ENCODE measurements at places on chromosomes 16 and 17. TPM values are rescaled to one million over a fixed set of nuclear protein-coding genes. Genes with fewer than 3 reads are reported as not detected.

DNA sequence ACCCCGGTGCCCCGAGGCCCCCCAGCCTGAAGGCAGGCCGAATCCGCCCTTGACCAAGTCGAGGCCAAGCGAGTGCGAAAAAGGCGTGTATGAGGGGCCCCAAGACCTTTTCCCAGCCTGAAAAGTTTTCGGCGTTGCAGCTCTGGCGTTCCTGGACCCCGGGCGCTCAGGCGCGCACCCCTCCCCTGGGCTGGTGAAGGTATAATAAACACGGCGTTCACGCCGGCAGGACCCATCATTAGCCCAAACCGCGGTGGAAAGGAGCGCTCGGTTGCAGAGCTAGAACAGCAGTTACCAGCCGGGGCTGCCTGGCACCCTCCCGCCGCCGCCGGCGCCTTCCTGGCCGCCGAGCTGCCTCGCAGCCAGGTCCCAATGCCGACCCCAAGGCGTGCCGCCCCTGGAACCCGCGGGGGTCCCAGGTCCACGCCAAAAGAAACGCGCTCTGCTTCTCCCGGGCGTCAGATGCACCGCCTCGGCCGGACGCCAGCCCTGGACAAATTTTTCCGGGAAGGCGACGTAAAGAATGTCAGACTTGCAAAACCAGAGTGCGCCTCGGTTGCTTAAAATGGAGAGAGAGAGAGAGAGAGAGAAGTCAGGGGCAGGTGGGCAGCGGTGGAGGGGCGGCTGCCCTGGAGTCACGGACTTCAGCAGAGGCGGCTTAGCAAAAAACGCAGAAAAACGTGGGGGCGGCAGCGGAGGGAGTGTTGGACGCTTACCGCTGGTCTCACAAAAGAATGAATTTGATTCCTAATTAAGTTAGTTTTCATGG is 11.5 kb upstream of the FOXF1 start:
- no peak overlapping the region for H3K27ac ChIP-seq
- H3K4me1 ChIP-seq, result no peaks in the 10 kb centered on the region
- no peaks in the 10 kb centered on the region for H3K36me3 ChIP-seq
- peaks cover 83% of the 10 kb centered on the region for H3K27me3 ChIP-seq
- H3K4me3 ChIP-seq, result no peak overlapping the region

DNA sequence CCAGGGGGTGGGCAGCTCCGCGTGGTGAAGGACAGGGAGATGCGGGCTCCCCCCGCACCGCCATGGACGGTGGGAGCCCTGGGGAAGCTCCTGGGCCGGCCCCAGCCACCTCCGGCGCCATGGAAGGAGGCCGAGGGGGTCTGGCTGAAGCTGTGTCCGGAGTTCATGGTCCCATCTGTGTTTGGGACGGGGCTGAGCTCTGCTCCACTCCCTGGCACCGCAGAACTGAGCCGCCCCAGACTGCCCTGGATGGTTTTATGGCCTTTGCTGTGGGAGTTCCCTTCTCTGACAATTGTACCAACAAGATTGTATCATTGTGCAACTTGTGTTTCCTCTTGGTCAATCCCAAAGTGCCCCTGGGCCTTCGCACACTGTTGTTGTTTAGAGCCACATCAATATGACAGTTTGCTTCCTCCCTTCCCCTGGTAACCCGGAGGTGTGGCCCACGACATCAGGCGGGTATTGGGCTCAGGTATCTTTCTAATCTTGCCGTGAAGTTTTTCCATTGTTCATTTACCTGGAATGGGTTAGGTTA is 942 bp downstream of the KRT23 start:
- H3K27me3 ChIP-seq, result peaks cover 8% of the 10 kb centered on the region
- no peak overlapping the region for H3K4me3 ChIP-seq
- H3K36me3 ChIP-seq, result no peaks in the 10 kb centered on the region
- H3K27ac ChIP-seq, result no peak overlapping the region

- no peak overlapping the region for H3K27ac ChIP-seq
- H3K4me3 ChIP-seq, result no peak overlapping the region
- peaks cover 51% of the 10 kb centered on the region for H3K27me3 ChIP-seq
- no peak for DNase-seq
- no peaks in the 10 kb centered on the region for H3K36me3 ChIP-seq
Observed at GRCh38 chr17:29018788-29019474, 13.1 kb upstream of the SEZ6 start.

DNA sequence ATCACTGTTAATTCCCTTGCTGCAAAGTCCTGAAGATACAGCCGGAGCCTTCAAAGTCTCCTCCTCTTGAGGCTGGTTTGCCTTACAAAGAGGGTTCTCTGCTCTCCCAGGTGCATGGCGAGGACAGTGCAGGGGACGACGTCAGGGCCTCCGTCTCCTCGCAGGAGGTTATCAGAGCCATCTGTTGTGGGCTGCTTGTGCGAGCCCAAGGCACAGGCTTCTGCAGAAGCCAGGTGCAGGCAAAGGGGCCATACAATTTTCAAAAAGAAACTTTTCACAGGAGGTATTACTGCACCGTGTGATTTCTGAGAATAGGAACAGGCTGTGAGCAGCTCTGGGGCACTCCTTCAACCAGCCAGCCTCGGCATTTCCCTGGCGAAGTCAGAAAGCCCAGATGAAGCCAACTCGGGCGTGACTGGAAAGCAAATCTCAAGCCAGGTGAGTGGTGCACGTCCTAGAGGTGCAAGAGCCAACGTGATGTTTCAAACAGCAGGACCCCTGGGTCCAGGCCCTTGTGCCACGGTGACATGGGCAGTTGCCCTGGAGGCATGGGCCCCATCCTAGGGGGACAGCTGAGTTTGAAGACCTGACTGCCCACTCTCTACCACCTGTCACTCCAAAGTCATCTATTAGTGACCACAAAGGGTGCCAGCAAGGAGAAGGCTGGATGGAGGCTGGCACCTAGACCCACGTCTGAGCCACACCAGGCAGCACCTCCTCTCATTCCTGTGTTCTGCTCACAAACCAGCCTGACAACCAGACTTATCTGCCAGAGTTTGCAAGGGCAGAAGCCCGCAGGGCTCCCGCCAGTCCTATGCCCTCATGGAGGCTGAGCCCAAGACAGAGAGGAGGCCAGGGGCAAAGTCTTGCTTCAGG is 68.6 kb downstream of the SMPD3 start:
- H3K4me1 ChIP-seq, result no peaks in the 10 kb centered on the region
- H3K36me3 ChIP-seq, result no peaks in the 10 kb centered on the region
- H3K27ac ChIP-seq, result peak overlapping the region; percentile 18
- no peaks in the 10 kb centered on the region for H3K27me3 ChIP-seq
- no peak overlapping the region for H3K4me3 ChIP-seq

DNA sequence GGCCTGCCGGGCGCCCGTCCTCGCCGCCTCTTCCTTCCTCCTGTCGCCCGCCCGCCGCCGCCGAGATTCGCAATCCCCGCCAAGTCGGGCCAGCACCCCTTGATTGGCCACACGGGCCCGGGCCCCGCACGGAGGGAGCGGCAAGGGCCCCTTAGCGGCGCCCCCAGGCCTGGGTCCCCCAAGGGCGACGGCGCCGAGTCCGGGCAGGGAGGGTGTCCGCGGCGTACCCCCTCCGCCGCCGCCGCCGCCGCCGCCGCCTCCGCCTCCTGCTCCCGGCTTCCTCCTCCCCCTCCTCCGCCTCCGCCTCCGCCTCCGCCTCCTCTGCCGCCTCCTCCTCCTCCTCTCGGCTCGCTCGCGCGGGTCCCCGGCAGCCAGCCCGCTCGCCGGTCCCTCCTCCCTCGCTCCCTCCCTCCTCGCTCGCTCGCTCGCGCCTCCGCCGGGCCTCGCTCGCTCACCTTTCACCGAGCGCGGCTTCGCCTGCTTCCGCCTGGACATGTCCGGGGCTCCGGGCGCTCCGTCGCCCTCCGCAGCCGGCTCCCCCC is 561 bp downstream of the ZNF423 start:
- H3K4me3 ChIP-seq, result peak overlapping the region; percentile 73
- DNase-seq, result peak; percentile 56
- peaks cover 22% of the 10 kb centered on the region for H3K27me3 ChIP-seq
- no peak overlapping the region for H3K27ac ChIP-seq

DNA sequence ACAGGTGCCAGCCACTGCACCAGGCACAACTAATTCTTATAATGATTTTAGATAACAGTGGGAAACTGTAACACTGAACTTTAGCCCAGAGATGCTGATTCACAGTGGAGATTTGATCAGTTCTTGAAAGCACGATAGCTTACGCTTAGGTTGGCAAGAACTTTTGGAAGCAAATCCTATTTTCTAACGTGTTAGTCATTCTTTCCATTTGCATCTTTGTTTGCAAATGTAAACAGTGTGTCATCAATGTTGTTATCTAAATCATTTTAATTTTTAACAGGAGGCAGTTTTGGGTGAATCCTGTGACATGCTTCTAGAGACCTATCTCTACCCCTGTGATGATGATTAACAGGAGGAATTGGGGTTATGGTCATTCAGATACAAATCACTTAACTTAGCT is 35.7 kb upstream of the GNA13 start:
- DNase-seq, result no peak
- H3K27ac ChIP-seq, result no peak overlapping the region
- H3K27me3 ChIP-seq, result no peaks in the 10 kb centered on the region

- H3K27me3 ChIP-seq, result no peaks in the 10 kb centered on the region
- no peak for DNase-seq
- peak within 1 kb of the TSS; percentile 83 for H3K4me3 ChIP-seq
- H3K4me1 ChIP-seq, result peaks cover 8% of the 10 kb centered on the region
- H3K36me3 ChIP-seq, result no peaks in the 10 kb centered on the region
Observed at GRCh38 chr17:60422162-60422665, at the start of gene CHCT1. TSS of gene CHCT1 (plus strand) at chr17:60422489. CDS start at chr17:60422593, 104 bp downstream.

DNA sequence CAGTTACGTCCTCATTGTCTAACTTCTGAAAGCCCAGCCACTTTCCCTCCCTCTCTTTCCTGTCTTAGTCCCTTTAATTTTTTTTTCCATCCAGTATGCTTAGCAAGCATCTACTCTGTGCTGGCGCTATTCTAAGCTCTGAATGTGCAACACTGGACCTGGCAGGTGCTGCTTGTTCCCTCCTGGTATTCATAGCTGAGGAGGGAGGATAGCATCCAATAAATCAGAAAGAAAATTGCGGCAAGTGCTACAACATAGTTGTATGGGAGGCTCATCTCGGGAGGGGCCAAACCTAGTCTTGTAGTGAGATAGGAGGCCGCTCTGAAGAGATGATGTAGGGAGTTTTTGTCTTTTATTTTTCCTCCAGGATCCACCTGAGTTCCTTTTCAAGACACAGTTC is 457.3 kb upstream of the HSBP1 start:
- H3K27me3 ChIP-seq, result peaks cover 16% of the 10 kb centered on the region
- peak overlapping the region; percentile 21 for H3K27ac ChIP-seq
- no peaks in the 10 kb centered on the region for H3K4me1 ChIP-seq
- no peak overlapping the region for H3K4me3 ChIP-seq

DNA sequence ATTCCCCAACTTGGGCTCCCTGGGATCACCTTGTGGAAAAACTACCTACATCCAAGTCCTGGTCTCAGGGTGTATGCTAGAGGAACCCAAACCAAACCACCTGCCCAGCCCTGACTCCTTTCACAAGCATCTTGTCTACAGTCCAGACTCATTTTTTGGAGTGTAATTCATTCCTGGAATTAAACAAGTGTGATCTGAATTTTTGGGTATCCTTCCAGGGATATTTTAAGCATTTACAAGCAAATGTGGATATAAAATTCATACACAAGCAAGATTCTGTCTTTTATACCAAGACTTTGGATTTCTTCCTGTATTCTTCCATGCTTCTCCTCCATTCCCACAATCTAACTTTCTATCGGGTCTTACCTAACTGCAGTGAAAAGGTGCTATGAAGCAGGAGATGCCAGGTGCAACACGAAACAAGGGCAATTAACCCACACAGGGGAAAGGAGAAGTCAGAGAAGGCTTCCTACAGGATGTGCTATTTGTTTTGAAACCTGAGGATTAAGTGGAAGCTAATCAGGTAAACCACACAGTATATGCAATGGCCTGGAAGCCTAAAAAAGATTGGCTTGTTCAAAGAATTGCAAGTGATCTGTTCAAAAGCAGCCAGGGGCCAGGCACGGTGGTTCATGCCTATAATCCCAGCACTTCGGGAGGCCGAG is 417.2 kb upstream of the C16orf82 start:
- peaks cover 7% of the 10 kb centered on the region for H3K27me3 ChIP-seq
- peaks cover 2% of the 10 kb centered on the region for H3K4me1 ChIP-seq

DNA sequence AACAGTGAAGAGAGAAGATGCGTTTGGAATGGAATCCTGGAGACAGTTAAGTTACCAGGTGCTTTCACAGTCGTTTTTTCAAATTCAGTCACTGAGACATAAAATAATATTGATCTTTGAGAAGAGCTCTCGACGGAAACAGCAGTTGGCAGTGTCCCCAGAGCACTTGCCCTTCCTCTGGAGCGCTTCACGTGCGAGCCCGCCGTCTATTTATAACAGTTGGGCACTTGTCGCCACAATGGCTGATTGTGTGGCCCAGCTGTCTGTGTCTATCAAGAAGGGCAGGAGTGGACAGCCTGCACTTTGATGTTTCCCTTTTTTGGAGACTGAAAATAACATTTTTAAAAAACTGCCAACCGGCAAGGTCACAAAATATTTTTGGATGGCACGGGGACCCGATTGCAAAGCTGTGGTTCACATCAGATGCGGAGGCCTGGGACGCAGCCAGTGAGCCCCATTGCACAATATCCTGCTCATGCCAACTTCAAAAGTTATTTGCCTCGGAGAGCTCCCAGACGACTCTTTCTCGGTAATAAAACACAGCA is 62.9 kb downstream of the ADCY9 start:
- peak overlapping the region; percentile 18 for H3K4me3 ChIP-seq
- H3K27me3 ChIP-seq, result no peaks in the 10 kb centered on the region
- DNase-seq, result no peak
- H3K27ac ChIP-seq, result no peak overlapping the region

GRCh38 chr16:7090628-7091115 is 242.0 kb upstream of the RBFOX1 start:
- H3K4me1 ChIP-seq, result no peaks in the 10 kb centered on the region
- H3K36me3 ChIP-seq, result no peaks in the 10 kb centered on the region
- no peak overlapping the region for H3K4me3 ChIP-seq
- no peak overlapping the region for H3K27ac ChIP-seq

MMP15 gene
- not detected for polyA plus RNA-seq

CDH8 gene
- not detected for polyA plus RNA-seq

NPIPA7 gene
- not detected for polyA plus RNA-seq

KIAA0753 gene
- polyA plus RNA-seq, result 2.2 TPM

SEPTIN12 gene
- polyA plus RNA-seq, result not detected

KIF19 gene
- polyA plus RNA-seq, result not detected

ASB16 gene
- not detected for polyA plus RNA-seq

CTRL gene
- polyA plus RNA-seq, result 2.8 TPM

EMC6 gene
- 92.5 TPM for polyA plus RNA-seq

All from naive thymus-derived CD8-positive, alpha-beta T cell (primary cell).